ENCODE measurements at places on chromosomes 11 and 22.

GRCh38 chr11:124096364-124096763, 18.9 kb upstream of the VWA5A start:
- no peak for DNase-seq

GRCh38 chr11:109035284-109035683, 370.4 kb downstream of the DDX10 start:
- DNase-seq: no peak

DNA sequence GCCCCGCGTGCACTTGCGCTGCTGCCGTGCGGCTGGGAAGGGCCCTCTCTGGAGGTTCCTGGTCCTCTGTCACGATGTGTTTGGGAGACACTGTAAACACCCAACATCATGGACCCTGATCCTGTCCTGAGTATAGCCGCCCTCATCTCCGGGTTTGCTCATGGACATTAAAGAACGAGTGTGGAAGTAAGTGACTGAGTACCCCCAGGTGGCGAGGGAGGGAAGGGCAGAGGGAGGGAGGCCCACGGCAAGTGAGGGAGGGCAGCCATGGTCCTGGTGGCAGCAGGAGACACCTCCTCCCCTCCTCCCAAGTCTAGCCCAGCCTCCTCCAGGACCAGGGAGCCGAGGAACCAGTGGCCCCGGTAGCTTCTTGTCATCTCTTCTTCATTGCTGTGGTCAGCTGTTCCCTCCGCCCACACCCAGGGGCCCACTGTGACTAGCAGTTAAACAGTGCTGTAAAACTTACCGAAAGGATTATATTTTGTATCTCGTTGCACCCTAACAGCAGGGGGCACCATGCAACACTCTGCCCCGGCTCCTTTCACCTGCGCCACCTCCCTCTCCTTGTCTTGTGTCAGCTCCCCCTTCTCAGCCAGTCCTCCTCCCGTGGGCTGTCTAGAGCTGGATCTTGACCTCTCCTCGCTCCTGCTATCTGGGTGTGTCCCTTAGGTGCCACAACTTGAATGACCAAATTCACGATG, 566.5 kb upstream of the B3GAT1 start:
- no peak for DNase-seq

DNA sequence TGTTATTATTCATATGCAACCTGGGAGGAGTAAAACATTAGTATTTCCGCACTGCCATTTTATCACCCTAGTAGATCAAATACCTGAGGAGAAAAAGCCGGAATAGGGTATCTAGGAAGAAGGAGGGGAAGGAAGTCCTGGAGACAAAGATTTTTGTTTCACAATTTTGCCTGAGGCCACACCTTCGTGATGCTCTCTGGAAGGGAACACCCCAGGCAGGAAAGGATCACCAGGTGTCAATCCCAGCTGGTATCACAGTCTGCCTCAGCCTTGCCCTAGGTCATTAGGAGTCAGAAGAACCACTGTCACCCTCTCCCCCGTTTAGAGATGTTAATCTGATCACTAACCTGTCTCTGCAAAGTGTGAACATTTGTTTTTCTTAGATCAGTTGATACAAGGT, 35.4 kb upstream of the IGSF9B start:
- no peak for DNase-seq

DNA sequence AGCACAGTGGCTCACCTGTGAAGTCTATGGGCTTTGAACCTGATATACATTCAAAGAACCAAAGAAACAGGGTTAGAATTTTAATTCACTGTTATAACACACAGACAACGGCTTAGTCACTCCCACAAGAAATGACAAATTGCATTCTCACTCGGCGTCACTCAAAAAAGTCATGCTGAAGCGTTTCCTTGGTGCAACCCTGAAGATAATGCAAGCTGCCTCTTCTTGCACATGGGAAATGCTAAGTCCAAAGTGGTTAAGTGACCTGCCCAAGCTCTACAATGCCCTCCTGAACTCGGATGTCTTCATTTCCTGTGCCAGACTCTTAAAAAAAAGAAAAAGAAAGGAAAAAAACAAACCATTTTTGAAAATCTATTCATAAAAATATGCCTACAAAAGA, 10.0 kb downstream of the LGR4 start:
- DNase-seq: no peak

DNA sequence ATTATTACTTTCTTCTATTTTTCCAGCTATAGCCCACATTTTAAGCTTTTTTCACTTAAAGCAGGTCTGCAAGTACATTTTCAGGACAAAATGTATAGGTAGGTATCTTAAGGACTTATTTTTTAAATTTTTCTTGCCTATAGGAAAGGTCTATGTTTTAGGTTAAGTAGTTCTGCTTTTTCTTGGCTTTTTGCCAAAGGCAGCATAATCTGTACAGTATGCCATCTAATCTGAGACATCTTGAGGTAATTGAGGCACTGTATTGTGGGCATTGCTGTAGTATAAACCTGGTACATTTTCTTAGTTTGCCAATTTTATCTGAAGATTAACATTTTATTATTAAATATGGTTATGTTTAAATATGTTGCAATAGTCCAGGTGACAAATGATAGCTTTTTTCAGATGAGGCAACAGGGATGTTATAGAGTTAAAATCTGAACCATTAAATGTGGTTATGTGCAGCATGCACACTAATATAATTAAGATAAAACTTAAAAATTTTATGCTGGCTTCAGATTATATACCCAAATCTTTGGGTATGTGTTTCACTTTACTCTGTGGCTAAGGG, 42.9 kb downstream of the QSER1 start:
- DNase-seq: no peak

GRCh38 chr11:105229761-105230160, 90.2 kb upstream of the CARD18 start:
- DNase-seq: no peak

GRCh38 chr22:41574847-41575381, 14.1 kb downstream of the CSDC2 start:
- no peak for DNase-seq

GRCh38 chr11:105611572-105612441, 1.9 kb downstream of the GRIA4 start:
- DNase-seq: no peak

DNA sequence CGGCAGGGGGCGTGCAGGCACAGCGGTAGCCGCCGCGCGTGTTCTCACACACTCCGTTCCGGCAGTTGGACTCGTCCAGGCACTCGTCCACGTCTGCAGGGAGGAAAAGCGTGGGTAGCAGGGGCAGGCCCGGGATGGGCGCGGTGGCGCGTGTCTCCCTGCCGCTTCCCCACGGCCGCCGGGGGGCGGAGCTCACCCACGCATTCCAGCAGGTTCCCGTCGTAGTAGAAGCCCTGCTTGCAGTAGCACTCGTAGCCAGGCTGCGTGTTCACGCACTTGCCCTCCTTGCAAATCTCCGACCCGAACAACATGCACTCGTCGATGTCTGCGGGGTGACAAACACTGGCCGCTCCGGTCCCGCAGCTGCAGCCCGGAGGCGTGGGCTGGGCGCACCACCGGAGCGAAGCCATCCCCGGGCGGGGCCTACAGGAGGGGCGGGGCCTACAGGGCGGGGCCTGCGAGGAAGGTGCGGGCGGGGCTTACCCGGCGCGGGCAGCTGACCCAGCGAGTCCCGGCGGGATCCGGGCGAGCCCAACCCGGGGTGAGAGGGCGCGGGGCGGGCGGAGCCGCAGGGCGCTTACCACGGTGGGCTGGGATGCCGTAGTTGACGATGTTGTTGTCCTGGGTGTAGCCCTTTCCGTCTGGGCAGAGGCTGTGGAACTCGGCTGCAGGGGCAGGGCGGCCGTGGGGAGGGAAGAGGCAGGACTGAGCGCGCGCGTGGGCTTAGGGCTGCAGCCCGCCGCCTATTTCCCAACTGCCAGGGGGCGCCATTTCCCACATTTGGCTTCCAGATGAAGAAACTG, 15.6 kb downstream of the SCYL1 start:
- no peak for DNase-seq

- DNase-seq: no peak
Observed at GRCh38 chr11:4466131-4466870, 16.1 kb upstream of the OR52K1 start.

- DNase-seq: no peak
Observed at GRCh38 chr11:1532014-1532586, 40.0 kb downstream of the DUSP8 start.

DNA sequence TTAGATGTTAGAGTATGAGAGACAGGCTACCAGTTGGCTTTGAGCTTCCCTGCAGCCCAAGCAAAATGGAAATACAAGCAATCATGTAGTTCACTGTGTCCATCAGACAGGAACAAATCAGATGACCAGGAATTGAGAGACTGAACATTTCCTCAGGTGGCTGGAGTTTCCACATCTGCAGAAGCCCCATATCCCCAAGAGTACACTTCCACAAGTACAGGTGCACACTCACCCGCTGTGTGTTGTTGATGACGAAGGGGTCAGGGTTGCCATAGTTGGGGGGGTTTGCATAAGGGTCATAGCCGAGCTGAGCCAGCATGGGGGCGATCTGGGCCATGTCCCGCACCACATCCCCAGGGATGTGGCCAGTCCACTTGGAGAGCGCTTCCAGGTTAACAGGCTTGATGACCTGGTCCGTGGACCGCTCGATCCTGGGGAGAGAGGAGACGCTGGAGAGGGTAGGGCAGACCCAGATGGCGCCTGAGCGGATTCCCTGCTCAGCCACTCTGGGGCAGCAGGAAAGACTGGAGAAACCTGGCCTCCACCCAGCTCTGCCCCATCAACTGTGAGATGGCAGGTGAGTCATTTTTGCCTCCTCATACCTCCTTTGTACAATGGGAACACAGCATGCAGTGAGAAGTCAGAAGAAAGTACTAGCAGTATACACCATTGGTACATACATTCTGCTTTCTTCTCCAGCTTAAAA, 23.9 kb upstream of the TFIP11 start:
- DNase-seq: no peak
